Activated T-cell treated with anti-CD3 and anti-CD28 coated beads for 4 hours (primary cell): ENCODE measurements at places on chromosomes 4 and X.

- DNase-seq, result no peak
Measured at GRCh38 chr4:83283181-83283580, 1.4 kb downstream of the COQ2 start.

- no peak for DNase-seq
Measured at GRCh38 chr4:156838761-156839160, 132.8 kb downstream of the PDGFC start.

GRCh38 chr4:76950052-76950955 is 752 bp downstream of the SEPTIN11 start:
- peak; percentile 51 for DNase-seq

GRCh38 chrX:46582966-46583365 is 9.4 kb downstream of the CHST7 start:
- no peak for DNase-seq

DNA sequence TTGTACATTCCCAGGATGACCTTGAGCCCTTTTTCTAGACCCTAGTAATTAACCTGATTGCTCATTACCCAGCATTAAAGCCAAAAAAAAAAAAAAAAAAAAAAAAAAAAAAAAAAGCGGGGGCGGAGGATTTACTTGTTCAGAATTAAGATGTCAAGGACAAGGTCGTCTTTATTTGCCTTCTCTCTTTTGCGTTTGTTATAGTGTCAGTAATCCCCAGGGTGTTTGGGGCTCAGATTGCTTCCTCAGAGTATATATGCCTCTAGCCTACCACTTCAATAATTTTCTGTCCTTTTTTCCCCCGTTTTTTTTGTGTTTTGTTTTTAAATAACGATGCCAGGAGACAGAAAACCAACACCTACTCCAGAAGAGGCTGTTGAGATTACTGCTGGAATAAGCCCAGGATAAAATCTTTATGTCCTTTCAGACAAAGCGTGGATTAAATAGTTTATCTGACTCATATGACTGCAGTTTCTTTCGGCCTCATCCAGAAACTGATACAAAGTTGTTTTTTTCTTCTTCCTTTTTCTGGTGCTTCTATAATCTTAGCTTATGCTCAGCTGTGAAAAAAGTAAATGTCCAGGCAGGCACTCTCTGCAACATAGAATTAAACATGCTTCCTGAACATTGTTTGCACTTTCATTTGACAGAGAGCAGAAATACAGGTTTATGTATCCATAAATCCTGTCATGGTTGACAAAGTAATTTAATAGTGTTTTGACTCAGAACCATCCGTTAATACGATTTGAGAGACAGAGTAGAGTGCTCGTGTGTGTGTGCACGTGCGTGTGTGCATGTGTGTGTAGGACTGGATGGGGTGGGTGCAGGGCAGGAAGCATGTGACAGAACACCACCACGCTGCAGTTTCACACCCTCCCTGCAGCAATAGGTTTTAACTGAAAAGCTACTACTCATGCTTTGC is 138.6 kb downstream of the AFF1 start:
- peak; percentile 18 for DNase-seq

GRCh38 chr4:22348410-22348809 is 167.5 kb downstream of the ADGRA3 start:
- no peak for DNase-seq

DNA sequence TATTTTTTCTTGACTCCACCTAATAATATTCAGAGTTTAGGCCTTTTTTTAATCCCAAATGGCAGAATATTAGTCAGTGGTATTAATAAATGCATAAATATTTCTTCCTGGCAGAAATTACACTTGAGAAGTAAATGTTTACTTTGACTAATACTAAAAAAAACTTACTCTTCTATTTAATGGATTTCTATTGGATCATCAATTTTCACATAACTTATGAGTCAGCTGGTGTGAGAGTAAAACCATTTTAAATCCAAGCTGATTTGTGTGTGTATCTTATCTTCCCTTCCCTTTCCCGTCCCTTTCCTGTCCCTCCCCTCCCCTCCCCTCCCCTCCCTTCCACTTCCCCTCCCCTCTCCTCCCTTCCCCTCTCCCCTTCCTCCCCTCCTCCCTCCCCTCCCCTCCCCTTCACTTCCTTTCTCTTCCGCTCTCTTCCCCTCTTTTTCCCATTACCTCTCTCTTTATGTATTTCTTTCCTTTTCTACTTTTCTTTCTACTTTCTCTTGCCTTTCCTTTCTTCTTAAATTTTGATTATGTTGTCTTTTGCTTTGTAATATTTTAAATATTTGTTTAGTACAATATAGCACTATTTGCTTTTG is 630.1 kb upstream of the EPHA5 start:
- DNase-seq, result no peak

- no peak for DNase-seq
Measured at GRCh38 chrX:154038656-154039055, 19.0 kb upstream of the IRAK1 start.

GRCh38 chr4:129335276-129335675 is 239.3 kb downstream of the C4orf33 start:
- no peak for DNase-seq

GRCh38 chr4:46648088-46648744 is 258.3 kb upstream of the GABRA2 start:
- no peak for DNase-seq

- no peak for DNase-seq
Measured at GRCh38 chr4:27276307-27277073, 415.8 kb downstream of the STIM2 start.

DNA sequence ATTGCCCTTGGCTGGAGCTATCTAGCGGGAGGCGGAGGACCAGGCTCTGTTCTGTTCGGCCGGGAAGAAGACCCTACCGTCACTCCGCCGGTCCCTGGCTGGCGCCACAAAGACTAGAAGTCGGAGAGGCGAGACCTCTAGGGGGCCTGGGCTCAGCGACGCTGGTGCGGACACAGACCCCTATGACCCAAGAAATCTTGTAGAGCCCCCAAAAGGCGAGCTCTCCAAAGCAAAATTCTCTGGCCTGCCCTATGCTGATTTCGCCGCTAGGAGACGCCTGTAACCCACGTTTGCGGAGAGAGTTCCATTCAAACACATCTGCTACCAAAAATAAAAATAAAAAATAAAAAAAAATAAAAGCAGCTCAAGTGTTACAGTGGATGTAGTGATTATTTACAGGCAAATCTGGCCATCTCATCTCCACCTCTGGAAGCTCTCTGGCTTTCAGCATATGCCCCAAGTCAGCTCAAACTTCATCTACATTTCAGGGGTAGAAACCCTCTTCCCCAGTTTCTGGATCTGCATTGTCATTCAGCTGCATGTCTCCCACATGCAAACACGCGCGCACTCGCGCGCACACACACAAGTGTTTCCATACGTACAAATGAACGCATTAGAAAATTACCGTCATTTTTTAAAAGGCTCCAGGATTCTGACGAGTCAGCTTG is 2.4 kb upstream of the PCDH10 start:
- no peak for DNase-seq

DNA sequence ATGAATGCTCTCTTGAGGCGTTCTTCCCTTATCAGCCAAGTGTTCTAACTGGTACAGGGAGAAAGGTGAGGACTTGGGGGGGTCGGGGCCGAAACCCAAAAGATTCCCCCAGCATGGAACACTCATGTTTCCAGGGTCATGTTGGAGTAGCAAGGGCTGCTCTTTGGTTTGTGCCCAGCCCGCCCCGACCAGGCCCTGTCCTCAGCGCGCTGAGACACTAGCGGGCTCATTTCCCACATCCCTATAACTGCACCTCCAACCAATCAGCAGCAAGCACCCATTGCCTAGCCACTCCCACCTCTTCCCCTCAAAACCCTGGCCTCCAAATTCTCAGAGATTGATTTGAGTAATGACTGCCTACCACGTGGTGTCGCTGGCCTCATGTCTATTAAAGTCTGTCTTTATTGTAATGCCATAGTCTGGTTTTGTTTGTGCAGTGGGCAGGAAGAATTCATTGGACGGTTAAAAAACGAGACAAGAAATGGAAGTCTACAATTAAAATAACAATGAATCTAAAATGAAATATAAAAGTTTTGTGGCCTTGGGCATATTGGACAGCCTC is 1928.4 kb downstream of the STIM2 start:
- no peak for DNase-seq

GRCh38 chr4:183185018-183185417 is 86.0 kb downstream of the WWC2 start:
- DNase-seq, result no peak

DNA sequence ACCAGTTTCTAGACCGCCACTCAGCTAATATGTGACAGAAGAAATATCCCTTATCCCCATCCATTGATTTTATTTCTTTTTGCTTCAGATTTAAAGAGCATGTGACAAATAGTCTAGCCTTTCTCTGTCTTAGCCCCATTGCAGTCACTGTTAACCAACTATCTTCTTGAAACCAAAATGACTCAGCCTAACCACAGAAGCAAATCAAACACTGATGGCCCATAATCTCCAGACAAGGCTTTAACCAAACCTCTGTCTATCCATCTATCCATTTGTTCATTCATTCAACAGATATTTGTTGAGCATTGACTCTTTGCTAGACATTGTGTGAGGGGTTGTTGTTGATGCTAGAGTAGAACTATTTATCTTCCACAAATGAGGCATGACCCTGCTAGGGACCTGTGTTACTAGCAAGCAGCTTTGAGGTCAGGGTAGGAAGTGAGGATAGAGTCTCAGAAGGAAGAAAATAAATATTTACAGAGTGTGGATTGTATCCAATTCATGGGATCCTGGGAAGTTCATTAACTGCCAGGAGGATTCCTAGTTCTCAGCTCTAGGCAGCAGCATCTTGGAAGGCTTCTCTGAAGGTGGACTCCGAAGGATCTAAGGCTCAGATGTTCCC is 22.5 kb downstream of the HNRNPH2 start:
- DNase-seq, result no peak

- no peak for DNase-seq
Measured at GRCh38 chrX:78574306-78574705, 84.8 kb downstream of the RTL3 start.
